ENCODE measurements at places on chromosomes 6 and 20.

DNA sequence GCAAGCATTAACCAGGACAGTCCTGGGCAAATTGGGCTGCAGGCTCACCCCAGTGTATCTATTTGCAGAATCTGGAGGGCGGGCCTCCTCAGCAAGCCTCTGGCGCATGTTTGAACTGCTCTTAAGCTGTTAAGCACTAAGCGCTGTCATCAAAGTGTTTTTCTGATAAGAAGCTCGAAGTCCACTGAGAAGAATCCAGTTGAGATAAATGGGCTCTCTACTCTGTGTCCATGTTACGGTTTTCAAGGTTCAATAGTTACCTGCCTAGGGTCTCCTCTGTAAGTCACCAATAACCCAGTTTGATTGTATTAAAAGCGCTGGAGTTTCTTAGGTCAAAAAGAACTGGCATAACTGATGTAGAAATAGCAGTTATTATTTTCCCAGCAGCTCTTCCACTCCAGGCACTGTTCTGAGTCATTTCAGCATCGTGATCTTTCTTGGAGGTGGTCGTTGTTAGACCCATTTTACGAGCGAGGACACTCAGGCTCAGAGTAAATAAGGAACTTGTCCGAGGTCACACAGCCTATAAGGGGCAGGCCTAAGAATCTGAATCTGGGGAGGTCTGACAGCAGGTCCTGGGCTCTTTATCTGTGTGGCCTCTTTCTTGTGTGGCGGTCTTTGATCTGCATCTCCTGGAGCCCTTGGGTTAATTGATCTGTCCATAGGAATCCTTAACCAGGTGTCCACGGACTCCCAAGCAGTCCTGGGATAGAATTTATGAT, 207.4 kb upstream of the ZNF217 start:
- DNase-seq = no peak

DNA sequence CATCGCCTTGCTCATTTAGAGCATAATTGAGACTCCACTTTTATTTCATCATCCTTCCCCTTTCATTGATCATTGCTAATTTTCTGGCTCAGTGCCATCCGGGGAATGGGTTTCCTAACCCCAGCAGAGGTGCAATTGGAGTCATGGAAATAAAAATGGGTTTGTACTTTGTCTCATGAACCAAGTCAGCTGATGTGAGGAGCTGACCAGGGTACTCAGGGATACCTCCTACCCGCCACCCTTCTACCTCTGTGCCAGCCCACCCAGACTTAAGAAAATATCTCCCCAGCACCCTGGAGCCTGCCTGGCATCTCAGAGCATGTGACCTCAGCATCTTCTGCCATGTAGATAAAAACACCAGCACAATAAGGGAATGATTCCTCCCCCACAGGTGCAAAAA, 59.1 kb upstream of the MAFB start:
- no peak for DNase-seq

DNA sequence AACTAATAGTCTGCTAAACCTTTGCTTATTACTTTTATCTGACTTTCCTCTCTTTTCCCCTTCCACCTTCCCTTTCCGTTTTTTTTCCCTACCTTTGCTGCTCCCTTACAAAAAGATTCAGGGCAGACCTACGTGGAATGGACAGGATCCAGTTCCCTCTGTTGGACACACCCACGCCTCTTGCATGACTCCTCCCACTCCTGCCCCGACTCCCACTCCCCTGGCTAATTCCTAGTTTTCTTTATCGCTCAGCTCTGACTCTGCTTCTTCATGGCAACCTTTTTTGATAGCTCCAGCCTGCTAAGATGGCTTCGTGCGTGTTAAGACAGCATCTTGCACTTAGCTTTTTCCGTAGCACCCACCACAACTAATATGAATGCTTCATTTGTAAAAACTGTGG, 715.6 kb upstream of the NRSN1 start:
- DNase-seq = no peak

DNA sequence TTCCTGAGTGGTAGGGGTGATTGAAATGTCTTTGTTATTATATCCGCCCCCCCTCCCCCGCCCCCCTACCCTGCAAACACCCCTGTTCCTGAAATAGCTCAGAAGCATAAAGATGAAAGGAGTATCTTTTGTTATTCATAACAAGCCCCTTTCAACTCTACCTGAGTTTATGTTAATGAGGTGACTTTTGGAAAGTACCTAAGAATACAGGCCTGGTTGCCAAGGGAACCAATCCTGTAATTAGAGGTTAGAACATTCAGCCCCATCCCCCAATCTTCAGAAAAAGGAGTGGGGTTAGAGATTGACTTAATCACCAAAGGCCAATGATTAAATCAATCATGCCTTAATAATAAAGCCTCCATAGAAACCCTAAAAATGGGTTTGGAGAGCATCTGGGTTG, 979.2 kb upstream of the GJE1 start:
- DNase-seq = no peak

DNA sequence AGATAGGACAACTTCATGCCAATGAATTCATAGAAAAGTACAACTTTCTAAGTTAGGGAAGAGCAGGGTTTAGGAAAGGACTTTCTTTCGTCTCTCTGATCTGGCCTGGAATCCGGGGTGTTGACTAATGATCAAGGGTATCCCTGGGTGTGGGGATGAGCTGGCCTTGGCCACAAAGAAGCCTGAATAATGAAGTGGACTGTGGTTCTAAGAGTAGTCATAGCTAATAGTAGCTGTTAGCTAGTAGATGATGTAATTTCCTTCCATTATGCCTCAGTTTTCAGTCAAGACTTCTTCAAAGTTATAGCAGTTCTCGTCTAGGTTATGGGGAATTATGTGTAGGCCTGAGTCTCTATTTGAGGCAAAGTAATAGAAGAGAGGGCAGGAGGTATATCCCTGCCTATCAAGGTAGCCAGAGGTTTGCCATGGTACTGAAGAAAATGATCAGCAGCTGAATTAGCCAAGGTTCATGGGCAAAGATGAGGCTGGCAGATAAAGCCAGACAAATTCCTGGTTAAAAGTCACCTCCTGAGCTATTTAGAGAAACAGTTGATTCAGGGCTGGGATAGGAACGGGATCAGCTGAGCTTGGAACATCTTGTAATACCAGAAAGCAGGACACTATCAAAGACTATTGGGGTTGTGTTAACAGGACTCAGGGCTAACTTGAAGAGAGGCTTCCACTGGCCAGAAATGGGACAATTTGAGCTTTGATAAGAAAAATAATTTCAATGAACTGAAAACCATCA, 18.7 kb upstream of the TRPC4AP start:
- no peak for DNase-seq
